ENCODE measurements at places on chromosomes 2 and 18. TPM values are rescaled to one million over a fixed set of nuclear protein-coding genes. Genes with fewer than 3 reads are reported as not detected.

The NEURL3 gene
- total RNA-seq: not detected

The TOGARAM2 gene
- 0.10 TPM for total RNA-seq

The DYNC1I2 gene
- 159 TPM for total RNA-seq

The NCK2 gene
- 39.2 TPM for total RNA-seq

The MYCN gene
- 4.9 TPM for total RNA-seq

All from vein endothelial cell (primary cell).